ENCODE measurements at places on chromosomes 3 and 15.

DNA sequence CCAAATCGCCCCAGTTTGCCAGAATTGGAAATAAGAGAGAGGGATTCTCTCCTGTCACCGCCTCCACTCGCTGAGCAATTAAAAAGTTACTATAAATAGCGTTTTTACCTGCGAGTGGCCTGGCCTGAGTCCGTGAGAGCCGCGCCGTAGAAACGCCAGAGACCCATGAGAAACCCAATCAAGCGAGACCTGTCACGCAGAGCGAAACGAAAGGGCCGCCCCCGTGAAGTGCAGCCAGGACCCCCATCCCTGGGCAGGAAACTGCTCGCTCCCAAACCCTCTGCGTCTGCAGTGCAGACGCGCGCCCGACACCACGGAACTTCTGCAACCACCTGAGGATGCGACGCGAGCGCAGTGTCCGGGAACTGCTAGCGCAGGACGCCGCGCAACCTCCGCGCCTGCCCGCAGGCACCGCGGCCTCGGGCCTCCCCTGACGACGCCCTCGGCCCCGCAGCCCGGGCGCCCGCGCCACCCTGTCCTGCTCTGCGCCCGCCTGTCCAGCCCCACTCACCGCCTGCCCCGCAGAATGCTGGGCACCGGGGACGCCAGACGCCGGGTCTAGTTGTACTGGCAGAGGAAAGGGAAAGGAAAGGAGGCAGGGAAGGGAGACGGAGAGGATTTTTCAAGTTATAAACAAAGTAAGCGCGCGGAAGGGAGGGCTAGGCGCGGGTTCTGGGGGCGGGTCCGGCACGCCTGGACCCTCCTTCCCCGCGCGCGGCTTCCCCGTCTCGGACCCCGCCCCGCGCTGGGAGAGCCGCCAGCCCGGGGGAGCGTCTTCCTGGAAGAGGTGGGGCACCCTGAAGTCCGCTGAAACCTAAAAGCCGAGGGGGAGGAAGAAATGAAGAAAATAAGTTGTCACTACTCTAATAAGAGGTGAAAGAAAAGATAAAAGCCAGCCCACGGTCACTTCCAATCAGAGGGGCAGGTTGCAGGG, at the start of gene PLSCR4:
PLSCR4 (minus strand) TSS at position 657 of the 934 bp plus-strand sequence. CDS start 29,034 bp downstream, outside the sequence.
- DNase-seq = no peak

GRCh38 chr3:47571391-47572175, 7.1 kb downstream of the CSPG5 start:
- no peak for DNase-seq

- DNase-seq = no peak
Measured at GRCh38 chr3:66270701-66271100, 49.9 kb downstream of the SLC25A26 start.

- DNase-seq = no peak
Measured at GRCh38 chr3:100081311-100081710, 33.0 kb downstream of the FILIP1L start.

DNA sequence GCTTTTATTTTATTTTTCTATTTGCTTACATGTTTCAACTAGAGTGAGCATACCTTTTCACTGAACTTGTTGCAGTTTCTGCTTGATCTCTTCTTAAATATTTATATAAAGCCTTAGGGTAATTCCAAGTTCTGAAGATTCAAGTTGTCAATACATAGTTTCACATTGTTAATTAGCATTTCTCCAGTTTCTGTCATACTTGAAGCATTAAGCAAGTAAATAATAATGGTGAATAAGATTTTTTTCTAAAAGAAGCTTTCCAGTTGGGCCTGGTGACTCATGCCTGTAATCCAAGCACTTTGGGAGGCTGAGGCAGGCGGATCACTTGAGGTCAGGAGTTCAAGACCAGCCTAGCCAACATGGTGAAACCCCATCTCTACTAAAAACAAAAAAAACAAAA, 53.9 kb downstream of the CALML4 start:
- no peak for DNase-seq

DNA sequence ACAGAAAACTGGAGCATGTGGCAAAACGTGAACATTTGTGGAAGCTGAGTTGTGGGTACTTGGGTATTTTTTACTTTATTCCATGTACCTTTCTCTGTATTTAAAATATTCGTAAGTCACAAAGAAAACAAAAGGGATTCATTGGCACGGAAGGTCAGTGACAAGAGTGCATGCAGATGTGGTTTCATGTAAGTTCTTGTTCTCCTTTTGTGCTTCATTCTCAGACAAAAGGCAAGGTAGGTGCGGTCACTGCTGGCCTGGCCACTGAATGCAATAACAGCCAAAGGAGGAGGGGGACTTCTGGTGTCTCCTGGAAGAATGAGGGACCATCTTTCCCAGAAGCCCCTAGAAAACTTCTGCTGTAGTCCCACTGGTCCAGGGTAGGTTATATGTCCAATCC, 200.0 kb upstream of the TOPAZ1 start:
- DNase-seq = no peak

- DNase-seq = no peak
Measured at GRCh38 chr15:45341790-45342189, 36.6 kb downstream of the GATM start.
